ENCODE measurements at places on chromosomes 7 and 10. TPM values are rescaled to one million over a fixed set of nuclear protein-coding genes. Genes with fewer than 3 reads are reported as not detected.

The SPDYE1 gene
- total RNA-seq: 0.24 TPM

The NAT16 gene
- total RNA-seq: not detected

The SPDYE5 gene
- total RNA-seq: not detected

The RBM33 gene
- total RNA-seq: 161 TPM

The ZPBP gene
- not detected for total RNA-seq

Data from natural killer cell (primary cell).